Hematopoietic multipotent progenitor cell treated with erythropoietin and hydrocortisone succinate and interleukin-3 and kit ligand, for 17 days (in vitro differentiated cells): ENCODE measurements at places on chromosomes 1 and 21.

- DNase-seq, result no peak
These were observed 194.8 kb upstream of the HMCN1 start for GRCh38 chr1:185539277-185539943.

GRCh38 chr1:117556341-117556740 is 49.5 kb upstream of the TENT5C start:
- no peak for DNase-seq

- DNase-seq, result peak; percentile 23
These were observed 29.3 kb downstream of the TNNT2 start for GRCh38 chr1:201348211-201348566.

- DNase-seq, result no peak
These were observed 59.9 kb downstream of the TENT5C start for GRCh38 chr1:117665556-117666270.

DNA sequence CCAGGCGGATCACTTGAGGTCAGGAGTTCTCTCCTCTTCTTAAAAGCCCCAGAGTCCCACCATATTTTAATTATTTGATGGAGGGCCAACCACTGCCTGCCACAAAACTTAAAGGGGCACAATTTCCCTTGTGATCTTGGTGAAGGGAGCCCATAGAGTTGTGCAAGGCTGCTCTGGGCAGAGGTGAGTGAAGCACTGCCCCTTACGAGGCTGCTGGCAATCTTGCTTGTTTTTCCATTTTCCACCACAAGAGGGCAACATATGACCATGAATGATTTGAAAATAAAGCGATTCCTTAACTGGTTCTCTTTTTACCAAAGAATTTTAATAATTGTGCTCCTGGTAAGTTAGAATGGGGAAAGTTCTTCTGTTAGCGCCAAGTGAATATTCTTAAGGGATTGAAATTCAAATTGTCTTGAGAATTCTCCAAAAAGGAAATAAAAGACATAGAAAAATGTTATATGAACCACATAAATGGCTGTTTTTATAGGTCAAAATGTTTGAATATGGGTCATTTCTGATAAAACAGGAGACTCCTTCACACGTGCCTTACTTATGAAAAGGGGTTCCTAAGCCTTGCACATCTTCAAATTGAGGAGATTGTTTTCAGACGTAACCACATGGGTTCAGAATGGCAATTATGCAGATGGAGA is 22.7 kb downstream of the PGM1 start:
- DNase-seq, result peak; percentile 72

DNA sequence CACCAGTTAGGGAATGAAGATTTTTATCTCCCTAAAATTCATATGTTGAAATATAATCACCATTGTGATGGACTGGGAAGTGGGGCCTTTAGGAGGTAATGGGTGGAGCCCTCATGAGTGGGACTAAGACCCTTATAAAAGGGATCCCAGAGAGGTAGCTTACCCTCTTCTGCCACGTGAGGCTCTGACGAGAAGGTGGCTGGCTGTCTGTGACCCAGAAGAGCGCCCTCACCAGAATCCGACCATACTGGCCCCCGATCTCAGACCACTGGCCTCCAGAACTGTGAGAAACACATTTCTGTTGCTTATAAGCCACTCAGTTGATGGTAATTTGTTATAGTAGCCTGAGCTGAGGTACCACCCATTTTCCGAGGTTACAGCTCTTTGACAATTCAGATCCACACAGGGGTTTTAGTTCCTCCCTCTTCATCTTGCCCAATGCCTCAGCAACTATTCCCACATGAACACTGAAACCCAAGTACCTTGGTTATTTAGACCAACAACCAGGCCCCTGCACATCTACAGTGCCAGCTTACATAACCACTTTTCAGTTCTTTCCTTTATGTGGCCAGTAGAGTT is 27.6 kb upstream of the HUNK start:
- DNase-seq, result no peak

DNA sequence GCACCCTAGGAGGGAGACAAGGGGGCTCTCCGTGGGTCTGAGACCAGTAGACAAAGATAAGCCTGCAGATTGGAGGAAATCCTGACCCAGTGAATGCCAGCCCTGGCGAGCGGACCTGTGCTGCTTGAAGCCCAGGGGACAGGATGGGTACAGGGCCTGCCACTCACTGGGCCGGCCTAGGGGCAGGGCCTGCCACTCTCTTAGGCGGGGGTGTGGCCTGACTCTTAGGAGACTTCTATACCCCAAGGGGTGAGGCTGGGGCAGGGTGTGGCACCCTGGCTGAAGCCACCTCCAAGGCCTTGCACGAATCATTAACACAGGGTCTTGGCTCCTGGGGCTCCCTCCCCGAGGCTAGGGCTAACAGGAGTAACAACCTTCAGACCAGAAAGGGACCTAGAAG is 30.7 kb downstream of the TRIM62 start:
- no peak for DNase-seq

DNA sequence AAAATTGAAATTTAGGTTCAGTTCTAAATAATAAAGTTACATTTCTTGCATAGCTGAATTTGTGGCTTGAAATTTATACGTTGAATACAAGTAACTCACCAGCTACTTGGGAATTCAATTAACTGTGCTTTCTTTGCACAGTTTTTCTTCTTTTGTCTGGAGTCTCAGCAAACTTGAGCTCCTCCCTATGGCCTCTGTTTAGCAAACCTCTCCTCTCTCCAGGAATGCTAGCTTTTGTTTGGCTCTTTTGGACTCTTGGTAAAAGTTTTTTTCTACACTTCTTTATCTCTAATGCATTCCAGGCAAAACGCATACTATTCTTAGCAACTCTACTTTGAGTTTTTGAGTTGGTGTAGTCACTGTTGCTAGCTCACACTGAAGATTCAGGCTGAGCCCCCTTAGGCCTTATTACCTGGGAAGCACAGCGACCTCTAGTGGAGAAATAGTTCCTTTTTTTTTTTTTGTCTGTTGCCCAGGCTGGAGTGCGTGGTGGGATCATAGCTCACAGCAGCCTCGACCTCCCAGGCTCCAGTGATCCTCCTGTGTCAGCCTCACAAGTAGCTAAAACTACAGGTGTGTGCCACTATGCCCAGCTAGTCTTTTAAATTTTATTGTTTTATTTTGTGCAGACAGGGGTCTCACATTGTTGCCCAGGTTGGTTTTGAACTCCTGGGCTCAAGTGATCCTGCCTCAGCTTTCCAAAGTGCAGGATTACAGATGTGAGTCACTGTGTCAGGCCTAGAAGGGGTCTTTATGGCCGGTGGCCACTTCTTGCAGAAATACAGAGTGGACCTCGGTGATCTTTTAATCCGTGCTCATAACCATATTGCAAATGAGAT is 61.7 kb downstream of the CASQ2 start:
- DNase-seq, result peak; percentile 65

GRCh38 chr1:18859560-18859959 is at the start of gene TAS1R2:
Gene TAS1R2, minus strand, starts transcription at chr1:18859660. Its CDS starts 0 bp downstream, at chr1:18859660.
- DNase-seq, result no peak

DNA sequence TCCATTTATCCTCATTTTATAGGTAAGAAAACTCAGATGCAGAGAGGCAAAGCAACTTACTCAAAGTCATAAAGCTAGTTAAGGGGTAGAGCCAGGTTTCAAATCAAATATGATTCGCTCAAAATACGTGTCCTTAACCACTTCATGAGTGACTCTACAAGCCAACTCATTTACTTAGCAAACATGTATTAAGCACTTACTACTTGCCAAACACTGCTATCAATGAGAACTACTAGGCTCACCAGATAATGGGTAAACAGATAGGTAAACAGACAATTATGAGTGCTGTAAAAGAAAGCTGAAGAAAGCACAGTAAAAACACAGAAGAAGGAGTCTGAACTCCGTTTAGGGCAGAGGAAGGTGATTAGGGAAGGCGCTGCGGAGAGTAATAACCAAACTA is 65.9 kb downstream of the WDR64 start:
- no peak for DNase-seq
